ENCODE measurements at places on chromosomes 13 and 19.

DNA sequence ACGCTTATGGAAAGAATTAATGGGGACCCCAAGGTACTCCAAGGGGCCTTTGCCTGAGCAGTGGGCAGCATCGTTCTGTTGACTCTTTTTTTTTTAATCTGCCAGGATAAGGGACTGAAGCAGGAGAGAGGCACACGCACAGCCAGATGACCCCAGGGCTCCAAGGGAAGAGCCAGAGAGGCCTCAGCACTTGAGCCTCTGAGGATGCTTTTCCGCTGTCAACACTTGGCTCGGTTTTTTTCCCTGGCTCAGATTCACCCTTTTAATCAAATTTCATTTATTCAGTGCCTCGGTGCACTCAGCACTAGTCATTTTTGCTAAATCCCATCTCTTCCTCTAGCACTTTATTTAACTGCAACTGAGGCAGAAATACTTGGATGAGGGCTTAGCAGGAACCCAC is 226.3 kb downstream of the FGF9 start:
- no peak for DNase-seq

GRCh38 chr19:17200408-17201079 is 14.6 kb upstream of the USE1 start:
- DNase-seq, result no peak

DNA sequence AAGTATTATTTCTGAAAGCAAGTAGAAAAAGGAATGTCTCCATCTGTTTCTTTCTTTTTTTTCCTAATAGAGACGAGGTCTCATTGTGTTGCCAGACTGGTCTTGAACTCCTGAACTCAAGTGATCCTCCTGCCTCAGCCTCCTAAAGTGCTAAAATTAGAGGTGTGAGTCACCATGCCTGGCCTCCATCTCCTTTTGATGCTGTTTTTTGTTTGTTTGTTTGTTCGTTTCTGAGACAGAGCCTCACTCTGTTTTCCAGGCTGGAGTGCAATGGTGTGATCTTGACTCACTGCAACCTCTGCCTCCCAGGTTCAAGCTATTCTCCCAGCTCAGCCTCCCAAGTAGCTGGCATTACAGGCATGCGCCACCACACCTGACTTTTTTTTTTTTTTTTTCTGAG is 14.5 kb upstream of the ABCC4 start:
- DNase-seq, result no peak

DNA sequence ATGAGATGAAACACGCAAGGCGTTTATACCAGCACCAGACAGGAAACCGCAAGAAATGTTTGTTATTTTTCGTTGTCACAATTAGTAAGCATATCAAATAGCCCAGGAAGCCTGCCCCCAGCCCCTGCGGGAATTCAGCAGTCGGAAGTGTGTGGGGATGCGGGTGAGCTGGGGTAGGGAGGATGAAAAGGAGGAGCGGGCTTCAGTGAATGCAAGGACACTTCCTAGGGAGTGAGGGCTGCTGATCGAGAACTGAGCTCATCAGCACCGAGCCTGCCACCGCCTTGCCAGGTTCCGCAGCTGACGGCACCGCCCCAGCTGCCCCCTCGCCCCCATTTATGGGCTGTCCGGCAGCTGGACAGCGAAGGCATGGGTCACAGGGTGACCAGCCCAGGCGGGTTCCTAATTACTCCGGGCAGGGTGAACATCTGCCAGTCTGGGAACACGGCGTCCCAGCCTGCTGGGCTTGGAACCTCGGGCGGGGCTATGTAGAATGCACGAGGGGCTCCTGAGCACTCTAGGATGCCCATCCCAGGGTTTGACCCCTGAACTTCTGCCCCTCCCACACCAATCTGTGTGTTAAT is 1.6 kb upstream of the BEST2 start:
- no peak for DNase-seq

- DNase-seq, result no peak
These were observed 43.1 kb upstream of the AMER2 start for GRCh38 chr13:25215253-25215575.

DNA sequence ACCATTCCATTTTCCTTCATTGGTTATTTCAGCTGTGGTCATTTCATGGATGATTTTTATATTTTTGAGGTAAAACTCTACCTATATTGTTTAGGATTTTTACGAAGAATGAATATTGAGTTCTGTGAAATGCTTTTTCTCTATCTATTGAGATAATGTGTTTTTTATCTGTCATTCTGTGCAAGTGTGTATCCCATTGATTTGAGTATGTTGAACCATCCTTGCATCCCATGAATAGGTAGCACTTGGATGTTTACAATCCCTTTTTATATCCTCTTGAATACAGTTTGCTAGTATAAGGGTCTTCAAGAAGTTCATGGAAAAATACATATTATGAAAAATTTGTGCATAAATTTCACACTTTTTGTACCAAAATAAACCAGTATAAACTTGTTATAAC is 9.8 kb upstream of the ZNF525 start:
- DNase-seq, result no peak

DNA sequence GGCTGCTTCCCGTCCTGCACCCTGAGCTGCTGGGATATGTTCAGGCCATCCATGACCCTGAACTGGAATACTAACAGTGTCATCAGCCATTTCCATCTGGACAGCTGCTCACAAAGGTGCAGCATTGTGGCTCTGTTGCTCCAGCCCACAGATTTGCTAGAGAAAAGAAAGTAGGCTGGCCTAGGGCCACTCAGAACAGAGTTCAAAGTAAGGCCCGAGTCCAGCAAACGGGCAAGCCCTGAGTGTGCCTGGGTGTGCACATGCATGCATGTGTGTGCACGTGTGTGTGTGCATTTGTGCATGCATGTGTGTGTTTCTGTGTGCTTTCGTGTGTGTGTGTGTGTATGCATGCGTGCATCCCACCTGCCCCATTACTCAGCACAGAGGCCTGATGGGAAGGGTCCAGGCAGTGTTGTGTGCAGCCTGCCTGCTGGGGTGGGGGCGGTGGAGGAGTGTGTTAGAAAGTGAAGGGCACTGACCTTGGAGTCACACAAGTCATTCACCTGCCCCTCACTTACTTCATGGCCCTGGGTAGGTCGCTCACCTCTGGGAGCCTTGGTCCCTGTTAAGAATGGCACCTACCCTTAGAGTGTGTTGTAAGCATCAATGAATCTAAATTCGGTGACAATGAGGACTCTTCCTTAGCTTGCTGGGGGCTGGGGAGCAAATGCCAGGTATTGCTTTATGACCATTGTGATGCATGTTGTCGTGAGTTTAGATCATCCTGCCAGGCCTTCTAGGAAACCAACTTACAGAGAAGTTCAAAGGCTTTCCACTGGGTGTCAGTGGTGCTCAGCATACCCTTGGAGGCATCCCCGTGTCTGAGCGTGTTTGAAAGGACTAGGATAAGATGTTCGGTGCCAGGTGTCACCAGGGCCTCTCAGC is 53.2 kb downstream of the GPR12 start:
- peak; percentile 33 for DNase-seq

DNA sequence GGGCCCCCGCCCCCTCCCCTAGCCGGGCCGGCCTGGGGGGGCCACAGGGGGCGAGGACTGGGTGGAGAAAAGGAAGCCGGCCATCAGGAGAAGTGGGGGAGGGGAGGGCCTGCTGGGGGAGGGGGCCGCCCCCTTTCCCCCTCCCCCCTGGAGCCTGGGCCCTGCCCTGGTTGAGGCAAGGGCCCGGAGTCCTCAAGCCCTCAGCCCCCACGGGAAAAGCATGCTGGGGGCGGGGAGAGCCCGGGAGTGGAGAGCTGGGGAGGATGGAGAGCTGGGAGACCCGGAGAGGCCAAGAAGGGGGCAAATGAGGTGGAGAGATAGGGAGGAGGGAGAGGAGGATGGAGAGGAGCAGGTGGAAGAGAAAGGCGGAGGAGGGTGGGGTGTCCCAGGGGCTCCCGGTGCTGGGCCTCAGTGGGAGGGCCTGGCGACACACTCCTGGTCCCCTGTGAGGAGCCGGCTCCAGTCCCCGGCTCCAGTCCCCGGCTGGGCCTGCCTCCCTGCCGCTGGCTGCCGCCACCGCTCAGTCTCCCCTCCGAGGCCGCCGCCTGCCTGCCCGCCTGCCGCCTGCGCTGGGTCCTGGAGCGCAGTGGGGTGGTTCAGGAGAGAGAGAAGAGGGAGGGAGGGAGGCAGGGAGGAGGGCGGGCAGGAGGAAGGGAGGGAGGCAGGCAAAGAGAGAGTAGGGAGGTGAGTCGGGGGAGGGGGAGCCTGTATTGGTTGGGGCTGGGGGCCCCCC is at the start of gene GRIK5:
Gene GRIK5 (minus strand): TSS at position 588 of the 733 bp plus-strand sequence. CDS start 4,436 bp downstream, outside the sequence.
- no peak for DNase-seq

DNA sequence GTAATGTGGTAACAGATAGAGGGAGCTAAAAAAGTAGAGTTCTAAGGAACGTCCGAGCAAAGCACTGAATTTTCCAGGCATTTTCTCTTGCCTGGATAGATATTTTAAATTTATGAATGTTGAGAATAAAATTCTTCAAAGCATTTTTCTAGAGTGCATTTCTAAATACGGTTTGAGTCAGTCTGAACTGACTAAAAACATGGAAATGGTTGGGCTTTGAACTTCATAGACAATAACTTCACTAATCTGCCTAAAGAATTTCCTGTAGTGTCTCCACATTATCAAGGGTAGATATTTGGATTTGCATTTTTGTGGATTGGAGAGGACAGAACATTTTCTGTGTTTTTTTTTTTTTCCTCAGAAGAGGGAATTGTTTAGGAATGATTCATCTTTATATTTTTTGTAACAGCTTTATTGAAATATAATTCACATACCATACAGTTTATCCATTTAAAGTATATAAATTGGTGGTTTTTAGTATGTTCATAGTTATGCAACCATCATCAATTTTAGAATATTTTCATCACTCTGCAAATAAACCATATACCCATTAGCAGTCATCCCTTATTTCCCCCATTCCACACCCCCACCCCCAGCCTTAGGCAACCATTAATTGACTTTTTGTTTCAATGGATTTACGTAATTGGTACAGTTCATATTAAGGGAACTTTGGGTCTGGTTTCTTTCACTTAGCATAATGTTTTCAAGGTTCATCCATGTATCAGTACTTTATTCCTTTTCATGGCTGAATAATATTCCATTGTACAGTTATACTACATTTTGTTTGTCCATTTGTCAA is 20.7 kb downstream of the GARRE1 start:
- DNase-seq, result no peak

DNA sequence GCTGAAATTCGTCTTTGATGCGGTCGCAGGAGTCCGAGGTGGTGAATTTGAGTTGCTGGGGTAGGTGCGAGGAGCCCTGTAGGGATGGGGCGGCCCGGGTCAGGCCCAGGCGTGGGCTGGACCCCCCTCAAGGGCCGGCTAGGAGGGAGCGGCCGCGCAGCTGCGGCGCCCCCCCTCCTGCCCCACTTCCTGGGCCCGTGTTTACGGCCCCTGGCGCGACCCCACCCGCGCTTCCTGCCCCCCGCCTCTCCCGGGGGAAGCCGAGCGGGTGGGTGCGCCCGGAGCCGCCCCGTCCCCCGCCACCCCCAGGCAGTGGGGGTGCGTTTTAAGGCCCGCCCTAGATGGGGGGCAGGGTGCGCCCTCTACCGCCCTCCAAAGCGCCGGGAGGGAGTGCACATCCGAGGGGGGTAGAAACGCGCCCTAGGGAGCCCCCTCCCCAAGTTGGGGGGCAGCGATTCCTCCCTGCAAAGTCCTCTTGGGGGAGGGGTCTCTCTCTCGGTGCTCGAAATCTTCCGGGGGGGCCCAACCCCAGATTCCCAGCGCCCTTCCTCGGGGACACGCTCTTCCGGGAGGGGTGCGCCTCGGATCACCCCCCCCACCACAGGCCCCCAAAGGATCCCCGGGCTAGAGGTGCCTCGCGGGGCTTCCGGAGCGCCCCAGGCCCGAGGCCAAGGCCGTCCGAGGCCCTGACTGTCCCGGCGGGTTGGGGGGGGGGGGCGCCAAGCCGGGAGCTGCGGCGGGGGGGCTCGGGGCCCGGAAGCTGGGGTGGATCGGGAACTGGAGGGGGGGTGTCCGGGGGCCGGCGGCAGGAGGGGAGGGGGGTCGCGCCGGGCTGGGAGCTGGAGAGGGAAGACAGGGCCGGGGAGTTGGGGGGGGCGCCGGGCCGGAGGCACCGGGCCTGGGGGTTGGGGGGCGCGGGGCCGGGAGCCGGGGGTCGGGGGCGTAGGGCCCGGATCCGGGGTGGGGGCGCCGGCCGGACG is 823 bp downstream of the TLE5 start:
- DNase-seq, result no peak

DNA sequence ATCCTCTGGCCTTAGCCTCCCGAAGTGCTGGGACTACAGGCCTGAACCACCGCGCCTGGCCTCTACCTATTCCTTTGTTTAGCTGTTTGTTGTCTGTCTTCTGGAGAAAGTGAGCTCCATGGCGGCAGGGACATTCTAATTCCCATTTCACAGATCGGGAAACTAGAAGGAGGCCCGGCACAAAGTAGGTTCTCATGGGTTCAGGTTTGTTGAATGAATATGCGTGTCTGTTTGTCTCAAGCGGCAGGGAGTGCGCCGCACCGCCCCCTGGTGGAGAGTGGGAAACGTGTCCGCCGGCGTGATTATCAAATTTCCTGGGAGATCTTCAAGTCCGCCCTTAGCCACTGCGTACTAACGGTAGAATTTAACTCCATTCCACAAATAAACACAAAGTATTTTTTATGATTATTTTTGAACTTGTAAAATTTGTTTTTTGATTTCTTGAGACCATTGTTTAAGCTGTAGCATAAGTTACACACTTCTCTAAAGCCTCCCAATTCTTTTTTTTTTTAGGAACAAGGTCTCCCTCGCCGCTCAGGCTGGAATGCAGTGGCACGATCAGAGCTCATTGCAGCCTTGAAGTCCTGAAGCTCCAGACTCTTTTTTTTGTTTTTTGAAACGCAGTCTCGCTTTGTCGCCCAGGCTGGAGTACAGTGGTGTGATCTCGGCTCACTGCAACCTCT is 8.9 kb upstream of the CCDC9 start:
- no peak for DNase-seq

GRCh38 chr13:42333613-42334328 is 61.8 kb downstream of the AKAP11 start:
- DNase-seq, result peak; percentile 41

- DNase-seq, result no peak
These were observed 125.8 kb upstream of the STARD13 start for GRCh38 chr13:33411312-33411711.

DNA sequence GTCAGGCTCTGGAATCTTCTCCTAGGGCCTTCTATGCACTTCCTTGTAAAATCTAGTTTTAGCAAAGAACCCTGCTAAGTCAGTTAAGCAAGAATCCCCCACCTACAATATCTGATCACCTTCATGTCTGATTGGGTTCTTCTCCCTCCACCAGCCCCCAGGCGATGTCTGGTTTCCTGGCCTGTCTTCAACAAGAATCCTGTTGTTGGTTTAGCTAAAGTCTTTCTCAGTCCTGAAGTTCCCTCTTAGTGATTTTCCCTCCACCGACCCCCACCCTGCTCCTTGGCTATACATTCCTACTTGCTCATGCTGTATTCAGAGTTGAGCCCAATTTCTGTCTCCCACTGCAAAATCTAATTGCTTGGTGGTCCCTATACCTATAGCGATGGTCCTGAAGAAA is 35.2 kb upstream of the SLC46A3 start:
- no peak for DNase-seq

- no peak for DNase-seq
These were observed 131.0 kb upstream of the RFC3 start for GRCh38 chr13:33686772-33687480.
